ENCODE measurements at places on chromosomes 5 and 9.

DNA sequence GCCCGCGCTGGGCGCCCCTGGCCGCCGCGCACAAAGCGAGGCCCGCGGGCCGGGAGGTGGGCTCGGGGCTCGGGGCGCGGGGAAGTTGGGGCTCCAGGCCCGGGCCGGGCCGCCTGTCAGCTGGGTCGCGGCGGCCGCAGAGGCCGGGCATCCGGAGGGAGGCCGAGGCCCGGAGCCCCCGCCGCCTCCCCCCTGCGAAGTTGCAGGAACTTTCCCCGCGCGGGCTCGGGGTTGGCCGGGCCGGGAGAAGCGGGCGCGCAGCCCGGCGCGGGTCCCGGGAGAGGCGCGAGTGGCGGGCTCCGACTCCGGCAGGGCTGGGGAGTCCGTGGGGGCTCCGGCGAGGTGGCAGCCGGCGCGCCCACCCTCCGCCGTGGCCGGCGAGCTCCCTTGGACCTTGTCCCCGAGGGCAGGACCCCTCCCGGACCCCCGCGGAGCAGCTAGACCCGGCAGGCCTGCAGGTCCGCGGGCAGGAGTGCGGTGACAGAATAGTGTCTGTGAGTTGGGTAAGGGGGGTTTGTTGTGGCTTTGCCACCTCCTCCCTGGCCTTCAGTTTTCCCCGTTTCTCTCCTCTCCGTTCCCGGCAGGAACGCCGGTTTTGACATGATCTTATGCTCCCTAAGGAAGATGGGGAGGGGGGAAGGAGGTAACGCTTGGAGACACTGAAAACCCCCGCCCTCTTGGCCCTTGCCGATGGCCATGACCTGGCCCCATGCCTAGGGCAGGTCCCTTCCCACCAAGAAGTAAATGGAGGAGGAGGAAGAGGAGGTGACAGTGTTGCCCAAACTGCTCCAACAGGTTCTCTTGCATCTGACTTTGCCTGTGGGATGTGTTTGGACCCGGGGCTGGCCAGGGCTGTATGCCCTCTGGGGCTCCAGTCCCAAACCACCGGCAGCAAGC lies 942 bp downstream of the PHF2 start:
- DNase-seq: no peak

DNA sequence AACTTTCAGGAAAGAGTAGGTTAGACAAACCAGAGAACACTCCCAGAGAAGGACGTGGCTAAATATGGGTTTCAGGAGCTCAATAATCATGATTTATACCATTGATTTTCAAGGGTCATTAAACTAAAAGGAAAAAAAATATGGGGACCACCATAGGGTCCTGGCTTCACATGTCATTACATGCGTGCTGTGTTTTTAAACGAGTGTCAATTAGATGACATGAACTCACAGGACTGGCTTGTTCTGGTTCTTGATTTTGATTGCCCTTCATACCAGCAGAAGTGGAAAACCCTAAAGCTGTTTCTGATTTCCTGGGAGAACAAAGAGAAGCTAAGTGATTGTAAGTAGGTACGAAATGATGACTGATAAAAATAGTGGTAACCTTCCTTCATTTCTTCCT lies 5.8 kb downstream of the ACOT12 start:
- no peak for DNase-seq

DNA sequence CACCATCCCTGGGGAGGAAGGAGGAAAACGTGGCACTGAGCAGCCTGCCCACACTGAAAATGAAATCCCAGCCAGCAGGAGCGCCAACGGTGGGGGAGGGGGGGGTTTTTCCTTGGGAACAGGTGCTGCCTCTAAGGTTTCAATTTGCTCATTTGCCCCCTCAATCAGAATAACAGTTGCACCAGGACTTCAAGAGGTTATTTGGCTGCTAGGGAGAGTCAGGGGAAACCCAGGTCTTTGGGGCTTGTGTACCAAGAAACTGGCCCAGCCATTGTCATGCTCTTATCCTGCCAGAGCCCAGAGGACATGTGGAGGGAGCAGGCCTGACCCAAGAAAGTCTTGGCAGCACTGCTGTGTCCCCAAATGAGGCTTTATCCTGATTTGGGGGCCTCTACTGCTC lies 66.5 kb downstream of the NDFIP1 start:
- DNase-seq: no peak

GRCh38 chr5:134541736-134542376 lies 16.4 kb downstream of the JADE2 start:
- DNase-seq: no peak

DNA sequence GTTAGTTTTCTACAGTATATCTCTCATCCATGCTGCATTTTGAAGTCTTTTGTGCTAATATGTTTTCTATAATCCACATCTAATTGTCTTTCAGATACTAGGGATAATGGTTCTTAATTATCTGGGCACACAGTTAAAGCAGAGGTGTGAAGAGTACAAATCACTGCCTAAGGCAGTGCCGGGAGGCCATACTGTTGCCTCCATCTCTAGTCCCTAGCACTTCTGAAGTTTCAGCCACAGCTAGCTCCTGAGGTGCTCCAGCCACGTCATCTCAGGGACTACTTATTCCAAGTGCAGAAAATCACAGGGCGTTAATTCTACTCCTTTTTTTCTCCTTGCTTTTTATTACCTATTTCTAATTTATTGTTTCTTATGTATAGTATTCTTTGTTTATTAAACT lies 760.0 kb upstream of the FAM174A start:
- DNase-seq: no peak

GRCh38 chr9:75184471-75184870 lies 96.2 kb downstream of the OSTF1 start:
- no peak for DNase-seq

DNA sequence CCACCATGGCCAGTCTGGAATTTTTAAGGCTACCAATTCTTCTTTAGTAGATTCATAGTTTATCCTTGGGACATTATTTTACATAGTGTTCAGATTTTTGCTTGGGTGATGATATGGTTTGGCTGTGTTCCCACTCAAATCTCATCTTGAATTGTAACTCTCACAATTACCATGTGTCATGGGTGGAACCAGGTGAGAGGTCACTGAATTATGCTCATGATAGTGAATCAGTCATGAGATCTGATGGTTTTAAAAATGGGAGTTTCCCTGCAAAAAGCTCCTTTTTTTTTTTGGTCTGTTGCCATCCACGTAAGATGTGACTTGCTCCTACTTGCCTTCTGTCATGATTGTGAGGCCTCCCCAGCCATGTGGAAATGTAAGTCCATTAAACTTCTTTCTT lies 163.9 kb downstream of the GABRG2 start:
- no peak for DNase-seq

DNA sequence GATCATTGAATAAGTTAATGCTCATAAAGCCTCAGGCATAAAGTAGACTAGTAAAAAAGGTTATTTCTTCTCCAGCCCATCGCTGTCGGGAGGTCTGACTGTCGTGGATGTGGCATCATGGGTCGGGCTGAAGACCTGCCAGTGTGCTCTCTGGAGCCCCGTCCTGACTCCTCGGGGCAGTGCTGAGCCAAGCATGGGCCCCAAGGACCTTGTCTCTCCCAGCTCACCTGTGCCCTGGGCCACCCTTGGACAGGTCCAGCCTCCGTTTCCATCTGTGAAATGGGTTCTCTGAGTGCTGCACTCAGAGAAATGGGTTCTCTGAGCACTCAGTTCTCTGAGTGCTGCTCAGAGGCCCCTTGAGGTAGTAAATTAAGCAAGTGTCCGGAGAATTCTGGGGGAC lies 269.0 kb downstream of the GADD45G start:
- no peak for DNase-seq

- DNase-seq: no peak
Measured at GRCh38 chr5:143695941-143696340, 116.0 kb upstream of the HMHB1 start.

GRCh38 chr9:7534211-7534935 lies 265.2 kb downstream of the DMAC1 start:
- DNase-seq: no peak

- no peak for DNase-seq
Measured at GRCh38 chr5:40831346-40832210, 3.4 kb downstream of the RPL37 start.

DNA sequence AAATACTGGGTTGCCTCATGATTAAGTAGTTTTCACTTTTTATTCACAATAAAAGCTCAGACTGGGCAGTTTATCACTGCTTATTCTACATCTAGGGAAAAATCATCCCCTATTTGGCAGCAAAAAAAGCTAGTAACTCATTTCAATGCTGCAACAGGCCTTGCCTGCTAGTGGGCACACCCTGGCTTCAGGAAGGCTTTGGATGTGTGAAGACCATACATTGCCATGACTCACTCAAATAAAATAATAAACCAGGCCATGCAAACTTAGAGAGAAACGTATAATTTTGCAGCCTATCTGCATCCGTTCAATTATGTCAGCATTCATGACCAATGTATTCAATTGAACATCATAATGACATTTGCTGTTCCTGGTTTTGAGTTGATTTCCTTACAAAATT lies 402.9 kb downstream of the PIK3R1 start:
- DNase-seq: no peak

DNA sequence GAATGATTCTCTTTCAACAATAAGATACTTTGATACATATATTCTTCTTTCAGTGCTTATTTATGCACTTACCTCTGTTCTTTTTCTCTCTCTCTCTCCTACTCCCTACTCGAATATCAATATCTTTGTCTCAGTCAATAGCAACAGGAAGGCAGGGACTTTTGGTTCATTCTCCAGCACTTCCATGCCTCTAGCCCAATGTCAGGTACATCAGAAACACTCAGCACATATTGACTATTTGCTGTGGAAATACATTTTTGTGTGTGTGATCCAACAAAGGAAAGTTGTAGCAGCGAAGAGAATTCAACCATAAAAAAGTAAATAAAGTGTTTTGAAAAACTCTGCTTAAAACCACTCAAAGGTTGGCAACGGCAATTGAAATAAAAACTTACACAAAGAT lies 12.6 kb downstream of the DIRAS2 start:
- no peak for DNase-seq

- no peak for DNase-seq
Measured at GRCh38 chr9:95516734-95517558, at the start of gene PTCH1. PTCH1 (minus strand) TSS chr9:95516971.

GRCh38 chr9:128393970-128394369 lies 22.8 kb downstream of the URM1 start:
- DNase-seq: no peak

- DNase-seq: no peak
Measured at GRCh38 chr5:32109236-32109635, 64.9 kb downstream of the GOLPH3 start.

DNA sequence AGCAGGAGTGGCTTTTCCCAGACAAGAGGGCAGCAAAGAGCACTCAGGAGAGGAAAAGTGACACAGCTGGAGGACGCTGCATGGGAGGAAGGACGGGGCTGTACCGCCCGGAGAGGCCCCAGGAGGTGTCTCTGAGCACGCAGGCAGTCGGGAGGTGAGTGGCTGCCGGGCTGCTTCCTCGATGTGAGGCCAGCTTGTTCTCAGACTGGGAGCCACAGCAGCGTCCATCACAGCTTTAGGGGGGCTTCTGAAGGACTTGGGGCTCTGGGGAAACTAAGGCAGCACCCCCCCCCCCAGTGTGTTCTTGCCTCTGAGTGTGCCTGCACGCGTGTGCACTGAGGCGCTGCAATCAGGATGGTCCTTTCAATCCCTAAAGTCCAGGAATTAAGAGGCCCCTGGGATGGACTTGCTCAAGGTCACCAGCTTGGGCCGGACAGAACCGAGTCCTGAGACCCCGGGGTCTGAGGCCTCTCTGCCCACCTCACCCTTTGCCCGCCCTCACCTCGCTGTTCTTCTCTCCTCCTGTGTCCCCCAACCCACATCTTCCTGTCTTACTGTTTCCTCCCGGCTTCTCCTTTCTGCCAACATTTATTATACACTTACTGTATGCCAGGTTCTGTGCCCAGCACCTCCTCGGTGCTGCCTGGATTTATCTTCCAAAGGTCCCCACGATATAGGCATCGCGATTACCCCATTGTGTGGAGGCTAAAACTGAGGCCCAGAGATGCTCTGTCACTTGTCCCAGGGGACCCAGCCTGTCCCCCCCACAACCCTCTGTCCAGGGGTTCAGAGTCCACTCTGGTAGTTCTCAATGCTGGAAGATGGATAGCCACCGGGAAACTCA lies 32.9 kb downstream of the FAM163B start:
- no peak for DNase-seq

GRCh38 chr5:31682025-31682424 lies 43.1 kb downstream of the PDZD2 start:
- no peak for DNase-seq

DNA sequence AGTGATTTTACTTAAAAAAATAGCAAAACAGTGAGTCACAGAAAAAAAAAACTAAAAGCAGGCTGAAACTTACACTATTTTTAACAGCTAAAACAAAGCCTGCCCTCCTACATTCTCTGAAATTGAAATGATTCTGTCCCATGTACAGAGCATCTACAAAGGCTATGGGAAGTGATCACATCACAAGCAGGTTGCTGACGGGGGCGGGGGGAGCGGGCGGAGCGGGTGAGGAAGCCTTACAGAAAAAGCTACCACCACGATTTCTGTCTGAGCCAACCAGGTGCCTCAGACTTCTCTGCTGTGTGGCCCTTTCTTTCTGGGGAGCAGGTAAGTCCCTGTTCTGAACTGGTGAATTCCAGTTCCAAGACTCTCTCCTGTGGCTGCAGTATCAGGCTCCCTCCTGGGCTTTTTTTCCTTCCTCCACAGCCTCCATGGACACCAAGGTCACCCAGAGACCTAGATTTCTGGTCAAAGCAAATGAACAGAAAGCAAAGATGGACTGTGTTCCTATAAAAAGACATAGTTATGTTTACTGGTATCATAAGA lies 104.9 kb downstream of the ANKRD18B start:
- DNase-seq: no peak

DNA sequence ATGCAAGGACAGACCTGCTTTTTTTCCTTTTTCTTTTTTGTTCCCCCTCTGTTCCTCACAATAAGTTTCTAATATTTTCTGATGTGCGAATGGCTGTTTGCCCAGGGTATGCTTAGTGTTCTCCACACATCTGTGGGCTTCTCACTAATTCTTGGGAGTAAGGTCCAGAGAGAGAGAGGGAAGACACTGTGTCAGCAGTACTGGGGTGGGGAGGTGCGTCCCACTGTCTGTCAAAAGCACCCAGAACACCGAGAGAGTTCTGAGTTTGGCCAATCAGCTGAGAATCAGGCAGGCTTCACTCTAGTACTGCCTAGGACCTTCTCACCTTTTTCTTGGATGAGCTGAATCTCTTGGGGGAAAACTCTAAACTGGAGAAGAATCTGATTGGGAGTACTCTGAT lies 61.8 kb downstream of the ELL2 start:
- DNase-seq: no peak

DNA sequence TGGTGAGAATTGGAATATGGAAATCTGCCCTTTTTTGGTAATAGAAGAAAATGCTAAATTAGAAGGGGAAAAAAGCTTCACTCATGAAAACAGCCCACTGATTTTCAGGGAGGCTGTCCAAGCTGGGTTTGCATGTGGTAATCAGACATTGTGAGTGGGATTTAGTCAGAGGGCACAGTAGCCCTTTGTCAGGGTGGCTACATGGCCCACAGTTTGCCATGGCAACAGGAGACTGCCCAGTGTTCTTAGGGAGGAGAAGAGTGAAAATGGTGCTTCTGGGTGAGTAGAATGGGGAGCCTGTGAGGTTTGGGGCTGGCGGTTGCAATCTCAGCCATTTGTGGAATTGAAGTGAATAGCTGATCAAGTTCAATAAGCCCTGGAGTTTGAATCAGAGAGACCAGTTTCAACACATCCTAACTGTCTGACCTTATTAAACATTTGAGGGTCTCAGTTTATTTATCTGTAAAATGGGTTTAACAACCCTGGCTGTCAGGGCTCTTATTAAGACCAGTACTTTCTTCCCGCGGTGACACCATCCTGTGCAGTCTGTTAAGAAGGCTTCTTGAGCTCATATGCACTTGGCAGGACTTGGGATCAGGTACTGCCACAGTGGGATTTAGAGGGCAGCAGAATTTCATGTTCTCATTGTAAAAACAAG lies 107.6 kb upstream of the TNC start:
- DNase-seq: no peak
